ENCODE measurements at places on chromosomes 16 and 17.

DNA sequence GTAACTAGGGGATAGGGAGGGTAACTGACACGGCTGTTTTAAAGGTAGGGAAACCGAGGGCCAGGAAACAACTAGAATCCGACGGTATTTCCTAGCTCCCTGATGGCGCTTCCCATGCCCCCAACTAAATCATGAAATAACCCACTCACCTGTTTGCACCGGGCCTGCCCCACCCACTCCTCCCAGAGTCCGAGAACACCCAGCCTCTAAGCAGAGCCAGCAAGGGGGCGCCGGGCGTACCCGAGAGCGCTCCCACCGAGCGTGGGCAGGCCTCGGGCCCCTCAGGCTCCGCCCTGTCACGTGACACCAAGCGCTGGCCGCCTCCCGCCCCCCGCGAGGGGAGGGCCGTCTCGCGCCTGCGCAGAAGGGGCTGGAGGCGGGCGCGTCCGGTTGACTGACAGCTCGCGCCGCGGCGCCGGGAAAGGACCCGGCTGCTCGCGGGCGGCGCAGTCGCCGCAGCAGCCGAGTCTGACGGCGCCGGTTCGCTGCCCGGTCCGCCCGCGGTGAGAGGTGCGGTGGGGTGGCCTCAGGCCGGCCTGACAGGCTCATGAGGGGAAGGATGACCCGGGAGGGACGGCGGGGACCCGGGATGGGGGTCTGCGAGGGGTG, at the start of gene KIAA0513:
Gene KIAA0513, plus strand, starts transcription at position 447 of the 609 bp plus-strand sequence. CDS start 39,277 bp downstream, outside the sequence.
- peak; percentile 98 for DNase-seq

GRCh38 chr17:50684612-50685333, 22.9 kb downstream of the ANKRD40 start:
- no peak for DNase-seq

DNA sequence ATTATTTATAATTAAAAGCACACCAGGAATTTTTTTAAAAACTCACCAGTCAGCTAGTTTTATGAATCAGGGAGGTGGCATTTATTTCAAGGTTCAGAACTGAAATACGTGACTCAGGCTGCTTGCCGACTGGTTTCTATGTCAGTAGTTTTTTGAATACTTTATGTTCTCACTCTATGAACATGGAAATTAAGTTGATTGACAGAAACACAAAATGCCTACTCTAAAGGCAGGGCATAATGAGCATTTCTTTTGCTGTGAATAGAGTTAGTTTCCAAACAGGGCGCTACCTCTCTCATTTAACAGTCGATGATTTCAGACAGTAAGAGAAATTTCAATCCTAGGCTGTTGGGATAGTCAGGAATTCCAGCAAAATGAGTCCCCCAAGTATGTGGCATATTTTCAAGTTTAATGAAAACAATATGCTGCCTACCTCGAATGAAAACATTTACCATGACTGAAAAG, 6.7 kb downstream of the HS3ST3B1 start:
- no peak for DNase-seq

- peak; percentile 91 for DNase-seq
These were observed 1.8 kb downstream of the GJD3 start for GRCh38 chr17:40362696-40363110.

DNA sequence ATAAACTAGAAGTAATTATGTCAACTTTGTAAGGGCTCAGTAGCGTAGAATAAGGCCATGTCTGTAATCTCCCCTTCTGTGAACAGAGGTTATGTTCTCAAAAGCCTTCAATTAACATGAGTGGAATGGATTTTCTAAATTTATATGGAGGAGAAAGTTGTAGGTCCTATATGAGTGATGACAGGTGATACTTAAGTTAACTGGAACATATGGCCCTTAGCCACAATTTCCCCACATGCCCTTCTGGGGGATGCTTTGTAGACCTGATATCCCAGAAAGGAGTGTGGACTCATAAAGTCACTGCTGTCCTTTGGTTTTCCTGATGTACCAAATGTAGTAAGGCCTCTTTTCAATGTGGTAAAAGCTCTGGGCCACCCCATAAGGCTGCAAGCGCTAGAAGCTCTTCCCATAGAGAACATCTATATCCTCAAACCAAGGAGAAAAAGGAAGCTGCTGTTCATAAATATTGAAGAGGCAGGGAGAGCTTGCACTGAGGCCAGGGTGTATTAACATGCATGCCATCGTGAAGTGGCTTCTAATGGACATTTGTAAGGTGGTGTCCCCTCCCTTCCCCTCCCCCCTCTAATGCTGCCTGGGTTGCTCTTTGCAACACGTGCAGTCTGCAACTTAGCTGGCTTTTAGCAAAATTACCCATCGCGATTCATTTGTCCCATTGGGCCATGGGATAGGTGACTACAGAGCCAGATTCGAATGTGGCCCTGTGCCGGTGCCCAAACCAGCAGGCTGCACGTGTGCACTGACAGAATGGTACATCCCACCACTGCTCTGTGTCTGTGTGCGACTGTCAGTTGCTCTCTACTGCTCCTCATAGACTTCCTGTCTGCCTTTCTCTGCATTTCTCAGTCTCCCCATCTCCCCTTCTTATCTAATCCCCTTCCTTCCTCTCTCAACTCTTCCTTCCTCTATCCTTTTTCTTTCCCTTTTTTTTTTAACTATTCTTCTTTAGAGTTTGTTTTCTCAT, 269.0 kb downstream of the WWOX start:
- no peak for DNase-seq

GRCh38 chr17:77366558-77367245, 225.9 kb downstream of the SEC14L1 start:
- DNase-seq, result no peak

DNA sequence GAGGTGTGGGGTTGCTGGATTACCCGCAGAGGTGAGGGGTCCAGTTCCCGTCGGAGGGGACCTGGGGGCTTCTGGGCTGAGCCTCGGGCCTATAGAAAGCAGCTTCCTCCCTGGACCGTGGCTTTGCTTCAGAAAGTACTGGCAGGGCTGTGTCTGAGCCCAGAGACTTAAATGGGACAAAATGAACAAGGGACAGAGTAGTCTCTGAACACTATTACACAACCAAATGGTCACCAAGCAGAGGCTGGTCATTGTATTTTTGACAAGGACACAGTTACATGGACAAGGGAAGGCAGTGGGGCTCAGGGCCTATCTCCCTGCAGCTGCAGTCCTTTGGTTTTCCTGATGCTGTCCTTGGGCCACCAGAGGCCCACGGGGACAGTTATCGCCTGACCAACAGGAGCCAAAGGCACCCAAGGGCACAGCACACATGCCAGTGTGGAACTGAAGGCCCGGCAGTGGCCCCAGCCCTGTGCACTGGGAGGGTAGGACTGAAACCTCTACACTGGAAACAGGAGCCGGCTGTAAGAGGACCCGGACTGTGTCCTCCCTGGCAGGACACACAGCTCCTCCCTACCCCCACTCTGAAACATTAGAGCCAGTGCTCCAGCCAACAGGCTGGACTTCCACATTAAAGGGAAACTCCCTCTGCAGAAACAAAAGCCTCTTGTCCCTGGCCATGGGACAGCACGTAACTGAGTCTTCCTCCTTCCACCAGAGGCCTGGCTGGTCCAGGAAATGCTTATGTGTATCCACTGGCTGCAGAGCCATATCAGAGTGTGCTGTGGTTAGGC, 26.0 kb upstream of the ERN1 start:
- peak; percentile 14 for DNase-seq

- DNase-seq, result no peak
These were observed 75.8 kb downstream of the WNT3 start for GRCh38 chr17:46742565-46743270.

DNA sequence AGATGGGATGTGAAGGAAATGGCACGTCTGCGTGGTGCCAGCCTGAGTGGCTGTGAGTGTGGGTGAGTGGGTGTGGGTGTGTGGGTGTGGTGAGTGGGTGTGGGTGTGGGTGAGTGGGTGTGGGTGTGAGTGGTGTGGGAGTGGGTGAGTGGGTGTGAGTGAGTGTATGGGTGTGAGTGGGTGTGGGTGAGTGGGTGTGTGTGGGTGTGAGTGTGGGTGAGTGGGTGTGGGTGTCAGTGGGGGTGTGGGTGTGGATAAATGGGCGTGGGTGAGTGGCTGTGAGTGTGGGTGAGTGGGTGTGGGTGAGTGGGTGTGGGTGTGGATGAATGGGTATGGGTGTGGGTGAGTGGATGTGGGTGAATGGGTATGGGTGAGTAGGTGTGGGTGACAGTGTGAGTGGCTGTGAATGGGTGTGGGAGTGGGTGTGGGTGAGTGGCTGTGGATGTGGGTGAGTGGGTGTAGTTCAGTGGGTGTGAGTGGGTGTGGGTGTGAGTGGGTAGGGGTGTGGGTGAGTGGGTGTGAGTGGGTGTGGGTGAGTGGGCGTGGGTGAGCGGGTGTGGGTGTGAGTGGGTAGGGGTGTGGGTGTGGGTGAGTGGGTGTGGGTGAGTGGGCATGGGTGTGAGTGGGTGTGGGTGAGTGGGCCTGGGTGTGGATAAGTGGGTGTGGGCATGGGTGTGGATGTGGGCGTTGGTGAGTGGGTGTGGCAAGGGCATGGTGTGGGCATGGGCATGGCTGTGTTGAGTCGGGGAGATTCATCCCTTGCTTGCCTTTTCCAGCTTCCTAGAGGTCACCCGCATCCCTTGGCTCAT, 80.8 kb downstream of the ZDHHC7 start:
- DNase-seq, result peak; percentile 41

- no peak for DNase-seq
These were observed 15.7 kb upstream of the CBX8 start for GRCh38 chr17:79812353-79813258.

DNA sequence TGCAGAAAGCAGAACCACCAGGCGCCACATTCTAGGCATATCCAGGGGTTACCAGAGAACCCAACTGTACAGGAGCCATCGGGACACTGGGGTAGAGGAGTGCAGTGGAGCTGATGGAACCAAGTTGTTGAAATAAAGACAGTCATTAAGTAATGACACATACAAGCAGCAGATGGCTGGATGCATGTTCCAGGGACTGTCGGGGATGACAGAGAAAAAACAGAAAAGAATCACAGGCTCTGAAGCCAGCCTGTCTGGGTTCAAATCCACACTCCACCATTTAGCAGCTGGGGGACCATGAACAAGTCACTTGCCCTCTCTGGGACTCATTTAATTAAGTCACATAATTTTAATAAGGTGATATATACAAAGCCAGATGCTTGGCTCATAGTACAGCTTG, 117.1 kb downstream of the ZNF423 start:
- DNase-seq, result no peak

Measured in activated T-cell treated with anti-CD3 and anti-CD28 coated beads, Interleukin-2, amount 50 U/mL, for 24 hours (primary cell).